ENCODE measurements at places on chromosomes 3 and 15.
A peak's percentile ranks its signal among the peaks of the same experiment; 100 is the strongest.

GRCh38 chr15:70084461-70084860 lies 13.3 kb downstream of the TLE3 start:
- DNase-seq = no peak

GRCh38 chr15:94387849-94388441 lies 156.6 kb downstream of the MCTP2 start:
- no peak for DNase-seq

GRCh38 chr3:8856721-8857120 lies 87.3 kb upstream of the OXTR start:
- DNase-seq = no peak

DNA sequence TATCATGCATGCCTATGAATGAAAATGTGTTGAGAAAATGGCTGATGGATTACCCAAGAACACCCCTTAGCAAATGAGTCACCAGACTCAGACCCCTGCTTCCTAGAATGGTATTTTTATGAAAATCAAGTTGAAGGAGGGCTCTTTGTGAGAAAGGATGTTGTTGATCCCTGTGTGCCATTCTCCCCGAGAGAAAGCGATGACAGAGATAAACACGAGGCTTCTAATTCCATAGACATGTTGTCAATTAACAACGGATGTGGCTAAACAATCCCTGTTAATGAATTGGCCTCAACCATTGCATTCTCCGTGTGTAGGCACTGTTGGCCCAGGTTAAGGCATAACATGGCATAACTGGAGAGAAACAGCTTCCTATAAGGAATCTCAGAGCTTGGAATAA lies 5.8 kb upstream of the OXTR start:
- DNase-seq = no peak

DNA sequence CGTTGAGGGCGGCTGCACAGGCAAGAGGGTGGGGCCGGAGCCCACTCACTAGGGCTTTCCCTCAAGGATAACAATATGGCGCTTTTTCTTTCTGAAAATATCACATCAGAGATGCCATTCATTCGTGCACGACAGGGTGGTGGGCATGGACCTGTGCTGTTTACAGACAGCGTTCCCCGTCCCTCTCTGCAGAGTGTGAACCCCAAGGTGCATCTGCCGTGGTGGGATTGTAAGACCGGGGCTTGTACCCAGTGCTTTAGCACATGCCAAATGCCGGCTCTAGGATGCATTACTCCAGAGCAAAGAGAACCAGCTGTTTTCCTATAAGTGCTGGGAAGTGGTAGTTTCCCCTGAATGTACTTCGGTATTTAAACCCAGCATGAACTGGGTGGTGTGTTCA lies 37.0 kb downstream of the CHDH start:
- no peak for DNase-seq

DNA sequence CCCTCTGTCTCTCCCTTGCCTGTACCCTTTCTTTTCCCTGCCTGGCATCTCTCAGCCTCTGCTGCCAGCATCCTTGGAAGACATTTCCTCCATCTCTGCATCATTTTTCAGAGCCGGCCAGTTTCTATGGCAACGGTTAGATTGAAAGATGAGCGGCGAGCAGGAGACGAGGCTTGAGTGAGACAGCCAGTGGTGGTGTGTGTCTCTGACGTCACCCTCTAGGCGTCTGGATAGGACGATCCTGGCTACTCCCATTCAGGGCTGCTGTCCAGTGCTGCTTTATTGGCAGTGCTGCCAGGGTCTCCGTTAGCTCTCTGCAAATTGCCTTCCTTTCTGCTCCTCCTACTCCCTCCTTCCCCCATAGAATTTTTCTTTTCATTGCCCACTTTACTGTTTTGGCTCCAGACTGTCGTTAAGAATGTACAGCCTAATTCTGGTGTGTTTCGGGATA lies 57.9 kb downstream of the TRAK1 start:
- peak; percentile 96 for DNase-seq

DNA sequence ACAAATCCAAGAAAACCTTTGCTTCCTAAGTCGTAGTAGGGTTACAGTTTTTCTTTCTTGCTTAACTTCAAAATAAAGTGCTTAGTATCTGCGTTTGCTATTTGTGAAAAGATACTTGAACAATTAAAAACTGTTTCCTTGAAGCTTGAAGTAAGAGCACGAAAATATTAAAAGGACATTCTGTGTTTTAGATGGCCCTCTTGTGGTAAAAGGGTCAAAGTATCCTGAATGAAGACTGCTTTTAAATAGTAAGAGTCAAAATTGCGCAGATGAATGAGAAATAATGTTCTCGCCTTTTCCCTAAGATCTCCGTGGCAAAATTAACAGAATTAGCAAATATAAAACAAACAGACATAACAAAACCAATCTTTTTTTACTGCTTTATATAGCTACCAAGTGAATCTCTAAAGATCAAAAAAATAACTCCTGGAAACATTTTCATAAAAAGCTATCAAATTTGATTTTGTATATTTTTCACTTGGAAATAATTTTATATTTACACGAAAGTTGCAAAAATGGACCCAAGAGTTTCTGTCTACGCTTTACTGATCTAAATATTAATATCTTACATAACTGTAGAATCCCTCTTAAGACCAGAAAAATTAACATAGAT lies 175.4 kb downstream of the MBNL1 start:
- DNase-seq = no peak

GRCh38 chr3:53238051-53238850 lies 17.6 kb downstream of the TKT start:
- no peak for DNase-seq

DNA sequence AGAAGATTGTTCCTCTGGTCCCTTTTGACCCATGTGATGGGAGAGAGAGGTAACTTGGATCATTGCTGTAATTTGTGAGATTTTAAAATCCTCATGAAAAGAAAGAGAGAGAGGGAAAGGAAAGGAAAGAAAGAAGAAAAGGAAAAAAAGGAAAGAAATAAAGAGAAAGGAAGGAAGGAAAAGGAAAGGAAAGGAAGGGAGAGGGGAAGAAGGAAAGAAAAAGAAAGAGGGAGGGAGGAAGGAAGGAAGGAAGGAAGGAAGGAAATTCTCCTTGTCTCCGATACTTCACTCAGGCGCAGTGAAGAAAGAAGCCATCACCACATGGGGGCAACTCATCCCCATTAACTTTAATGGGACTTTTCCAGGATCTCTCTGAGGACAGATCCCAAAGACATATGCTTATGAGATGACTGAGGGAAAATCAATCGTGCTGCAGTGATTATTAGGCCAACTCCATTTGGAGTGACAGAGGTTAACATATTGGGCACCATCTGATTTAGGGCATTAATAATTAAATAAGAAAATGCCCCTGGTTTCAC lies 123.0 kb downstream of the MEGF11 start:
- DNase-seq = no peak

- DNase-seq = peak; percentile 8
Measured at GRCh38 chr15:26037369-26037768, 174.2 kb upstream of the ATP10A start.

DNA sequence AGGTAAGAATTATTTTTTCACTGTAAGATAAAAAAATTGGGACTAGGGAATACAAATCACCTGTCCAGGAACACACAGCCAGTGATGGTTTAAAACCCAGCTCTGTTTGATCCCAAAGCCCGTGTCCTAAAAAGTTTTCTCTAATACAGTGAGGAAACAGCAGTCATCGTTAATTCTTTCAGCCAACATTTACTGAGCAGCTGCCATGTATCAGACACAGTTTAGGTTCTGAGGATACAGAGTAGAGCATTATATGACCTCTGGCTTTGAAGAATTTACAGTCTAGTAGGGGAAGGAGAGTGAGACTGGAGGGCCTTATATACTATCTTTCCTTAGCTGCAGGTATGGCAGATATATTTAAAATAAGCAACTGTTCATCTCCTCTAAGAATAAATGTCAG lies 82.7 kb downstream of the KCNMB2 start:
- DNase-seq = no peak

DNA sequence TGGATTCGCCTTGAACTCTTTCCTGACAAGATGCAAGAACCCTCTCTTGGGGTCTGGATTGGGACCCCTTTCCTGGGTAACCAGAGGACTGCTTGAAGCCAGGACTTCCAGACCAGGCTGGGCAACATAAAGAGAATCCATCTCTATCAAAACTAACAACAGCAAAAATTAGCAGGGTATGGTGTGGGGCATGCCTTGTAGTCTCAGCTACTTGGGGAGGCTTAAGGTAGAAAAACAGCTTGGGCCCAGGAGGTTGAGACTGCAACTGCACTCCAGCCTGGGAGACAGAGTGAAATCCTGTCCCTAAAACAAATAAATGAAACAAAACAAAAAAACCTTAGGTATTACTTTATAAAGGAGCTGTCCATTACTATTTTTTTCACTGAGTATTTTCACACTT lies 93.1 kb upstream of the PLXND1 start:
- DNase-seq = no peak

GRCh38 chr3:130259166-130259874 lies 86.2 kb upstream of the COL6A5 start:
- no peak for DNase-seq

DNA sequence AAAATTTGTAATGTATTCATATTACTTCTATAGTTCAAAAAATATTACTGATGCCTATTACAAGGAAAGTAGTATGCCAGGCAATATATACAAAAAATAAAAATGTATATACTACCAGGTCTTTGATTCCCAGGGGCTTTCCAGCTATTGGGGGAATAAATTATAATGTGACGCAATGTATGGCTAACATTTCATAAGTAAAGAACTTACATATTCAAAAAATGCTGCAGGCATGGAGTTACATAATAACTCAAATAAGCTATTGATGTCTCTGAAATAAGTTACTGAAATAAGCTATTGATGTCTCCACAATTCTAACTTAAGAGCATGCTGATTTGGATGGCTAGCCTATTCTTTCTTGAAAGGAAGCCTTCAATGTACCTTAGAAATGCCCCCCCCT lies 30.2 kb downstream of the MCCC1 start:
- DNase-seq = no peak

DNA sequence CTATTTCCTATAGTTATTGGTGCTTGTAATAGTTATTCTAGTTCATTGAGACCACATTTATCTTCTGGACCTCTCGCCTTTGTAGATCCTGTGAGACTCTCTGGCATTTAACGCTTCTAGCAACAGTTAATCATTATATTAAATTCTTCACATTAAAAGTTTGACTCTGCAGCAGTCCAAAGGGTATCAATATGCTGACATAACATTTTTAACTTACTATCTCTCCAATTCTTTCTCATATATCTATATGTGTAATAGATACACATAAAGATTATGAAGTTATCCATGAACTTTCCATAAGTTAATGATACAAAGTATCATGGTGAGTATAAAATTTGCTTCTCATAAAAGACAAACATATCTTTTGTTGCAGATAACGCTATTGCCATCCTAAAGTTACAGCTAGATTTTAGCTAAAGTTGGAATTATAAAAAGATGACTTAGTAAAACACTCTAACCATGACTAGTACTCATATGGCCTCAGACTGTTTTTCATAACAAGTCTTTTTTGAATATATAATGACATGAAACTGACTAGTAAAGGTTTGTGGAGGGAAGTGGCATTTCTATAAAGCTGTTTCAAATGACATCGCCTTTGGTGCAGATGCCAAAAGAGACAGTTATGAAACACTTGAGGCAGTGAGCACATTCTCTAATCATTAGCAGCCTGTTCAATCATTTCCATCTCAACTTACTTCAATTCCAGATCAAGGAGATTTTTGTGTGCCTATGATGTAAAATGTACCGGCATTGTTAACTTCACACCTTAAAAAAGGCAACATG lies 379.3 kb upstream of the CBLB start:
- no peak for DNase-seq

DNA sequence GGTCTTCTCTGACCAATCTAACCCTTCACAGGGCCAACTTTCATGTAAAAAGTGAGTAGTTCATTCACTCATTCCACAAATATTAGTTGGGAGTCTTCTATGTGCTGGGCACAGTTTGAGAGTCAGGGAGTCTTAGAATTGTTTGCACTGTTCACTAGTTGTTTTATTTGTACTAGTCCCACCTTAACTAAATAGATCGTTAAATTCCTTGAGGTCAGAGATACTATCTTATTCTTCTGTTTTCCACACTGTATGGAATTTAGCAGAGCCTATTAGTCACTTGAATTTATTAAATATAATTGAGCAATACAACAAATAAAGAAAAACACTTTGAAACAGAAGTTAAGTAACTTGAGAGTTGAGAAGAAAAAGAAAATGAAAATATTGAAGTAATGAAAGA lies 40.8 kb upstream of the SPTSSB start:
- no peak for DNase-seq

DNA sequence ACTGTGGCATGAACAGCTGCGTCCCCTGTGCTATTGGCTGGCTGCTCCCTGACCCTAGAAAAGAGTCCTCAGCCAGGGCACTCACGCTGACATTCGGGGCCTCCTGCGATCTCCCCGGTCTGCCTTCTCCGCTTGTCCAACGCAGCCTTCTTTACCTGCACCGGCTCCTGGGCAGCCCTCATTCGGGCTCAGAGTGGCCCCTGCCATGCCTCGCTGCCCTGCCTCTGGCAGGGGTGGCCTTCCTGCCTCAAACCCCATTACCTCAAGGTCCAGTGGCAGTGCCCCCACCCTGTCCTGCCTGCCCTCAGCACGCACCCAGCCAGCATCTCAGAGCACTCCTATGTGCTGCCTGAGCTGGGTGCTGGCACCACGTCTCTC lies 86.5 kb downstream of the TBC1D2B start:
- DNase-seq = no peak

DNA sequence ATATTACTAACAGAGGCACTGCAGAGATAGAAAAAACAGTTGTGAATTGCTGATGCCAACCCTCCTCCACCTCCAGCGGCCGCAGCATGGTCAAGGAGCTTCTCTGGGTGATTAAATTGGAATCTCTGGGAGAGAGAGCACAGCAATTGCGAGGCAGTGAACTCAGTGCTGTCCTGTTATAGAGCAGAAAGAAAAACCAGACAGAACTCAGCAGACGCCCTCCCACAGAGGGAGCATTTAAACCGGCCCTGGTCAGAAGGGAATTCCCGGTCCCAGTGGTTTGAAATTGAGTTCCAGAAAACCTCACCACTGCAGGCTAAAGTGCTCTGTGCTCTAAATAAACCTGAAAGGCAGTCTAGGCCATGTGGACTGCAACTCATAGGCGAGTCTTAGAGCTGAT lies 175.4 kb downstream of the SQOR start:
- DNase-seq = no peak

Data from hippocampal formation (tissue), 2 donors.